ENCODE measurements at places on chromosomes 1 and 21.

DNA sequence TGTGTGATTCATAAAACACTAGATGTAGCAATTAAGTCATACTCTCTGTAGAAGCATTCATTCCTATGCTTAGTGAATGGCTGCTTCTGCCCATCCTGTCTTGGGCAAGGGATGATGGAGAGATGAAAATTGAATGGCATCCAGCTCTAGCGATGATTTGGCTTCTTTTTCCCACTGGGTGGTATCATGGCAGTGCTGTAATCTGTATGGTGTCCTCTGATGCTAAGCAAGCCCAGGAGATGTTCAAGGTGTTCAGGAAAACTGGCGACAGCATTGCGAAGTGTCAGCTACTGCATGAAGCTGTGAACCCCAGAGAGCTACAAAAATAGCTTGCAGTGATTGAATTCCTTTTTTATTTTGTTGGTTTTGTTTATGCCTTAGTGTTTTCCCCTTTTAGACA, 48.9 kb upstream of the LEPR start:
- DNase-seq, result no peak

- no peak for DNase-seq
Observed at GRCh38 chr1:40318970-40319621, 2.0 kb upstream of the COL9A2 start.

- DNase-seq, result no peak
Observed at GRCh38 chr21:34845521-34846451, 177.0 kb downstream of the CLIC6 start.

DNA sequence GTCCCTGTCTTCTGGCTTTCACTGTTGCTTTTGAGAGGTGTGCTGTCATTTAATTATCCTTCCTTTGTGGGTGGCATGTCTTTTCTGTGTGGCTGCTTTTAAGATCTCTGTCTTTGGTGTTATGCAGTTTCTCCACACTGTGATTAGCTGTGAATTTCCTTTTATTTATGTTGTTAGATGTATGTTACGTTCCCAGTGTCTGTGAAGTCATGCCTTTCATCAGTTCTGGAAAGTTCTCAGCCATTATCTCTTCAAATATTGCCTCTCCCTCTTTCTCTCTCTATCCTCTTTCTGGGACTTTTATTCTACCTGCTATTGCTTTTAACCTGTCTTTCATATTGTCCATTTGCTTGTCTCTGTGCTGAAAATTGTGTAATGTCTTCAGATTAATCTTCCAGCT, 21.0 kb upstream of the CSF3R start:
- no peak for DNase-seq

DNA sequence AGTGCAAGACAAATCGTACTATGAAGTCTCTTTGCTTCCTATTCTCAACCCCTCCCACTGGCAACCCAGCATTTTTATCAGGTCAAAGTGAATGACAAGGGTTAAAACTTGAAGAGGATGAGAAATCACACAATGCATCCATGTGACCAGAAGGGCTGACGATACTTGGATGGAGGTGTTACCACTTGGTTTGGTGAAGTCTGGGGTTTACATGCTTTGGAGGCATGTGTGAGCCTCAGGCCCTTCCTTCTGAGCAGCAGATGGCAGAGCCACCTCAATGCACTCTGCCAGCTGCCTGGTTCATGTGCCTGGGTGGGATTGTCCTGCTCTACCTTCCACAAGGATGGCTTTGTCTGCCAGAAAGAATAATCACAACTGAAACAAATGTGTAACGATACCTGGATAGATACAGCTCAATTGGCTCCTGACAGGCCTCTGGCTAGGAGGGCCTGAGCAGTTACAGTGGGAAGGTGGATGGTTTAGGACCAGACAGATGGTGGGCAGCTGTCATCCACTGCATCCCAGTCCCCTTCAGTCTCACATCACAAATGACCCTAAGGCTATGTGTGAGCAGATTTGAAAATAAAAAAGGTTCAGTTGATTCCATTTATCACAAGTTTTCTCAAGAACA, 51.5 kb upstream of the CNIH3 start:
- DNase-seq, result no peak

- DNase-seq, result no peak
Observed at GRCh38 chr1:201711811-201712210, 117.1 kb upstream of the IPO9 start.

DNA sequence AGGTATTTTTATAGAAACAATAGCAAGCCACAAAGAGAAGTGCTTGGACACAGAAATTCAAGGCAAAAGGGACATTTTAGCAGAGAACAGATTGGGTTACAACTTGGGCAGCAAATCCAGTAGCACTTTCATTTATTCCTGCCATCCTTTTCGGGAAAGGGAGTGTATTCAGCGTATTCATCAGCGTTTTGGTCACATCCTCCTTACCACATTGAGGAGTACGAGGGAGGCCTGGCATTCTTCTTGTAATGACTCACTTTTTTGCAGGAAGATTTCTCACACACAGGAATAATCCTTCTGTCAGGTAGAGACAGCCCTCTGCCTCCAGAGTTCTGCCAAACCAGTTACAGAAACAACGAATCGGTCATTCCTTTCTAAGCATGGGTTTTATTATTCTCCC, 18.1 kb upstream of the FAM78B start:
- no peak for DNase-seq

DNA sequence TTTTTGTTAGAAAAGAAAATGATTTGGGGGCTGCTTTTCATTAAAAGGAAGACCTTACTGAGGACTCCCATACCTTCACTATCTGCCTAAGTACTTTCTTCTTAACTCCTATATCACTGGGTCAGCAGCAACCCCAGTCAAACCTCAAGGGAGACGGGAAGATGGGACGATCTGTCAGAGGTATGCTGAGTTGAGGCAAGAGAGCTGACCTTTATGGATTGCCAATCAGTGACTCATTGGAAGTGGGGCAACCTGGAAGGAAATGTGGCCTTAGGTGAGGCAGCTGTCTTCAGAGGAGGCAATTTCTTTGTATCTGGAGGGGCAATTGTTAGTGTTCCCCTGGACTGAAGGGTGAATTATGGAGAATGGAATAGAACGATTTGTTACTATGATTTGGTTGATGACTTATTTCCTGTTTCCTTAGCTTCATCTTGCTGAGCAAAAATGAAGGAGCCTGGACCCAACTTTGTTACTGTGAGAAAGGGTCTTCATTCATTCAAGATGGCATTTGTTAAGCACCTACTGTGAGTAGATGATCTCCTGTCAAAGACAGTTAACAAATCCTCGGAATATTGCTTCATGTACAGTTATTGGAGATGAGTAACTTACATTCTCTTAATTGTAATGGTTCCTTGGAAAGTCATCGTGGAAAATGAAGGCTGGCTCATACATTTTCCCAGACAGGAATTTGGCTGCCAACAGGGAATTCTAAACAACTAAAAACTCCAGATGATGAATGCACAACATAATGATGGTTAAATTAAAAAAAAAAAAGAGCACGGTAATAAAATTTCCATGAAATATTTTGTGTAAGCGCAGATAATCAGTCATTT, 134.7 kb upstream of the KCNJ15 start:
- DNase-seq, result no peak

DNA sequence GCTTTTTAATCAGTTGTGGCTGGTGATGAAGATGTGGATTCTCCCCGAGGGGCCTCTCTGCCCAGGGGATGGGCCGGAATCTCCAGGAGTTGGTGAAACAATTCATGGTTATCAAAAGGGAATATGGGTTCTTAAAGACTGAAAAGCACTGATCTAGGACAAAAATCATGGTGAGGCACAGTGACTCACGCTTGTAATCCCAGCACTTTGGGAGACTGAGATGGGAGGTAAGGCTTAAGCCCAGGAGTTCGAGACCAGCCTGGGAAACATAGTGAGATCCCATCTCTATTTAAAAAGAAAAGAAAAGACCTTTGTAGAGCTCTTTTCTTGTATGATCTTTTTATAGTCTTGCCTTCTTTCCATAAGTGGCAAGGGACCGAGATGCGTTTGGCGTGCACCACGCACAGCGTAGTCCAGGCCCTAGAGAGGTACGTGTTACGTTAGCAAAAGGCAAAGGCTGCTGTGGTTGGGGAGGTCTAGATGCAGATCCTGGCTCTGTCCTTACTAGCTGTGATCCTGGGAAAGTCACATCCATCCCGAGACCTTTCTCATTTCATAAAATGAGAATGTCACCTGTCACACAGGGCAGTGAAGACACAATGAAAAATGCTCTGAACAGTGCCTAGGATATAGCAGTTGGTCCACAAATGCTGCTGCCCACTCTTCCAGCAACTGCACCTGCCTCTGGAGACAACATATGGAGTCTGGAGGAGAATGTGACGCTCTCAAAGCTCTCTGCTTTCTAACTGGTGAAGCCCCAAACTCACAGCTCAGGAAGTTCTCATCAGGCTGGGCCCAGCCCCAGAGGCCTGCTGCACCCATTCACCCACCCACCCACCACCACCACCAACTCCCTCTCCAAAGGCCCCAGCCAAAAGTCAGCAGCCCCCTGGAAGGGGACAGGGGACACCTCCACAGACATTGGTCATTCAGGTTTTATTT, 54.8 kb downstream of the KIF21B start:
- DNase-seq, result no peak

DNA sequence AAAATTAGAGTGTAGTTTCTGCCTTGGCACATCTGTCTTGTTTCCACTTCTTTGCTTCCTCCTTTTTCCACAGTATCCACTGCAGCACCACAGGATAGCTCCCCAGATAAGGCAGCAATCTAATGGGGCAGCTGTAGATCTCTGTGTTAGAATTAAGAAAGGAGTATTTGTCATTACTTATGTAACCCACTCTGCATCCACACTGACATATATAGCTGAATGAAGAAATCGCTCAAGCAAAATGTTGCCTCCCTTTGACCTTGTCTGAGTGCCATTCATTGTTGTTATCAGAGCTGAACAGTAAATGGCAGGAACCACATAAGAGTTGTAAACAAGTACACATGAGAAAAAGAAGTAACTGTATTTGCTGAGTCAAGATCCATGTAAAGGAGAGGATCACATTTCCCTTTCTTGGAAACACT, 45.9 kb upstream of the DPH5 start:
- DNase-seq, result no peak

- no peak for DNase-seq
Observed at GRCh38 chr21:25186273-25186672, 421.0 kb downstream of the MRPL39 start.

DNA sequence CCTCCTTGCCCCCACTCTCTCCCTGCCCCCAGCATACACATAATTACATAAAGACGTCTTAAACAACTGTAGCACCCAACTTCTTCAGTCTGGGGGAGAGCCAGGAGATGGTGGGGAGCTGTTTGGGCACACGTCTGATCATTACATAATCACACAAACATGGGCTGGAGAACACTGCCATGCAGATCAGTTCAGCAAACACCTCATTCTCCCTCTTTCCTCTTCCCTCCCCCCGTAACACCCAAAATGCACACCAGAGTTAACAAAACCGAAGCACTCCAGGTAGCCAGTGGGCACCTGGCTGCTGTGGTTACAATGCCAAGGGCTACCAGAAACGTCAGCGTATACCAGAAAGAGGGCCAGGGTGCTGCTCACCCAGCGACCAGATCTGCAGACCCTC, 1.6 kb downstream of the HIVEP3 start:
- DNase-seq, result no peak

DNA sequence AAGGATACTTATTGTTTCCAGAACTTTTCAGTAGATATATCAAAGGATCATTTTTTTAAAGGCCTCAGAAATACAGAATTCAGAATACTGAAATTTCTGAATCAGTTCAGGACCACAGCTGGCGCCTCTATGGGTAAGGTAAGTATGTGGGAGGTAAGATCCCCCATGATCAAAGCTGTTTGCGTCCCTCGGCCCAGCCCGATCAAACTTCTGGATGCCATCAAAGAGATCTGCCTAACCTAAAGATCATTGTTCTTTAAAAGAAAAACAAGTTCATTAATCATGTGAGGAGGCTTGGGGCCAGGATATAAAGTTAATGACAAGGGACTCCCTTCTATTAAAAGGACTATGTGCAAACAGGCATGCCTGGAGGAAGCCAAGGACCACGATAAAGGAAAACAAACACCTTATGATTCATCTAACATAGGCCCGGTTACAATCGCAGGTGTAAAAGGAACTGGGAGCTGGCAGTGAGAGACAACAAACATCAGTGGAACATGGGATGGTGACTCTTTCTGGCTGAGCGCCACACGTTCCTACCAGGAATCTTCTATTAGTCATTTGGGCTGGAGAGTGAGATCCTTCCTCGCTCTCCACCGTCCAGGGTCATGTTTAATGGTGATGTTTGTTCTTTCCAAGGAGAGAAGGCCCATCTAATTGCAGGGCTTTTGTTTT, 2.8 kb upstream of the BACE2 start:
- no peak for DNase-seq

GRCh38 chr1:230037261-230037660, 29.8 kb upstream of the GALNT2 start:
- no peak for DNase-seq

GRCh38 chr1:201218409-201218808, 27.8 kb downstream of the IGFN1 start:
- DNase-seq, result no peak

GRCh38 chr1:27650539-27651175, 15.7 kb upstream of the FGR start:
- DNase-seq, result no peak

DNA sequence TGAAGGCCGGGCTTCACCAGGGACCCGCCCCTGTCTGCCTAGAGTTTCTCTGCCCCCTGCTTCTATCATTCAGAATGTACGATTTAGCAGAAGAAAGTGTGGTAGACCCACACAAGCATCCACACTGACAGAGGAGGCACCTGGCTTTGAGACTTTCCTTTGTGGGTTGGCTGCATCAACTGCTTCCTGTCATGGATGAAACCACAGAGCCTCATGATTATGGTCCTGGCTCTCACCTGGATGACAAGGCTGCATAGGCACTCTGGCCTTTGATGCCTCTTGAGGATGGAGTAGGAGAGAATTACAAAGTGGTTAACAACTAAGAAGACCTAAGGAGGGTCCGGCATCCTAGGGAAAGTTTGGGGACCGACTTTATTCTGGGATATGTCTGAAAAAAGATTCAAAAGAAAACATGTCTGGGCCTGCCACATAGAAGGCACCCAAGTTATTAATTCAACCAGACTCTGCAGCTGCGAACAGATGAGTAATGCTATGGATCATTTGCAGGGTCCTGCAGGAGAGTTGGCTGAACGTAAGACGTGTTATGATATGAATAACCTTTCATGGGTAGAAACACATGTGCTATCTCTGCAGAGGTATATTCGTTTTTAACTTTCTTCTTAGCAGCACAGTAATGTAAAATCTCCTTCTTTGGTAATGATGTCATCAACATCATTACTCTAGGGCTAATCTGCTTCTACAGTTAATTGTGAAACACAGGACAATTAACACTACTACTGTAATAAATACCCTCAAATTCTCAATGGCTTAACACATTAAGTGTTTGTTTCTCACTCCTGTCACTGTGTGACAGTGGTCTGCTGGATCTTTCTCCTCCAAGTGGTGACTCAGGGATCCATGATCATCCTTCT, 136.2 kb downstream of the SLC35F3 start:
- DNase-seq, result no peak

DNA sequence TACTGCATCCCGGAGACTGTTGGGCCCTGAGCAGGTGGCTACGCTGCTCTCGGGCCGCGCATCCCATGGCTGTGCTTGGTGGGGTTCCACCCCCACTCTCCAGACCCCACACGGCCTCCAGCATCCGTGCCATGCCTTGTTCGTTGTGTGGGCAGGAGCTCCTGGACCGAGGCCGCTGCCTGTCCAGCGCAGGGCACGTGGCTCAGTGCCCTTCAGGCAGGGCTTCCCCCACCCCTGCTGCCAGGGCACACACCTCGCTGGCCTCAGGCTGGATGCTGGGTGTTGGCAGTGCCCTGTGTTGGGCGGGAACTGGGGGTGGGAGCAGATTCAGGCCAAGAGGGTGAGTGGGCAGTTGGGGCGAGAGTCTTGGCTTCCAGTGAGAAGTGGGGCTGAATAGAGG, 9.9 kb downstream of the PRKCZ start:
- DNase-seq, result no peak

Data from CD8-positive, alpha-beta T cell (primary cell).